ENCODE measurements at places on chromosomes 1 and 21.

DNA sequence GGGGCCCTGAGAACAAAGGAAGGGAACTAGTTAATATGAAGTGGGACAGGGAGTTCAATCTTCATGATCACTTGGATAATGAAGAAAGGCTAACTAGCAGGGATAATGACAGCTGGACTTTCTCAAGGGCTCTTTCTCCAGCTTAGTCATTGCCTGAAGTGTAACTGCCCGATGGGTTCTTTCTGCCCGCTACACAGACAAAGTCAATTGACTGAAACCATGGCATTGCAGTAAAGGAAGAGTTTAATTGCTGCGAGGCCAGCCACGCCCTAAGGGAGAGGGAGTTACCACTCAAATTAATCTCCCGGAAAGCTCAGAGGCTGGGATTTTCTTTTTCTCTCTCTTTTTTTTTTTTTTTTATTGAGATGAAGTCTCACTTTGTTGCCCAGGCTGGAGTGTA lies 16.6 kb upstream of the SLC2A5 start:
- H3K27ac ChIP-seq: no peak overlapping the region
- H3K4me1 ChIP-seq: peaks cover 24% of the 10 kb centered on the region
- no peak overlapping the region for H3K4me3 ChIP-seq

- no peak overlapping the region for H3K4me3 ChIP-seq
- H3K27ac ChIP-seq: no peak overlapping the region
- ATAC-seq: no peak
Observed at GRCh38 chr1:22714455-22714854, 3.8 kb downstream of the EPHB2 start.

DNA sequence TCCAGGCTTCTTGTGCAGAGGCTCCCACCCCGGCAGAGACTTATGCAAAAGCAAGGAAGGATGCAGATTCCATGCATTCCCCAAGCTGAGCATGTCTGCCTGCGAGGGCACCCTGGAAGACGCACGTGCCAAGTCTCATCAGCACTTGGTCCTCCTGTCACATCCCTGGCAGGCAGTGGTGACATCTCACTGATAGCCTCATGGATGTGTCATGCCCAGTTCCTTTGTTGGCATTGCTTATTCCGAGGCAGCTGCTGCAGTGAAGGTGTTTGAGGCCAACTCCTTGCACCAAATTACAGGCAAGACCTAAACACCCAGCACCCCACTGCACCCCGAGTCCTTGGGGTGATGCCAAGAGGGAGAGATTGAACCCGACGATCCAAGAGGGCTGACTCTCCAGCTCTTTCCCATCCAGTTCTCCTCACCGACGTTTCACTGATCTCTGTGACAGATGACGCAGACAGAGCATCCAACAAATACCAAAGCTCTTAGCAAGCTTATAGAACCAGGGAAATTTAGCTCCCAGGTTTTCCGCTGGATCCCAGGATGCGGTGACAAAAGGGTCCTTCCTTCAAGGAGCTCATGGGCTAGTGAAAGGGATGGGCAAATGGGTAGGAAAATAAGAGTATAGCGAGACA lies 611.1 kb downstream of the AJAP1 start:
- peaks cover 13% of the 10 kb centered on the region for H3K27me3 ChIP-seq
- H3K27ac ChIP-seq: no peak overlapping the region
- no peaks in the 10 kb centered on the region for H3K4me1 ChIP-seq
- no peak overlapping the region for H3K4me3 ChIP-seq
- ATAC-seq: no peak

- peaks cover 65% of the 10 kb centered on the region for H3K36me3 ChIP-seq
- no peaks in the 10 kb centered on the region for H3K27me3 ChIP-seq
- H3K4me3 ChIP-seq: no peak overlapping the region
- no peaks in the 10 kb centered on the region for H3K4me1 ChIP-seq
- H3K27ac ChIP-seq: no peak overlapping the region
Observed at GRCh38 chr1:93567255-93567918, 114.2 kb downstream of the BCAR3 start.

DNA sequence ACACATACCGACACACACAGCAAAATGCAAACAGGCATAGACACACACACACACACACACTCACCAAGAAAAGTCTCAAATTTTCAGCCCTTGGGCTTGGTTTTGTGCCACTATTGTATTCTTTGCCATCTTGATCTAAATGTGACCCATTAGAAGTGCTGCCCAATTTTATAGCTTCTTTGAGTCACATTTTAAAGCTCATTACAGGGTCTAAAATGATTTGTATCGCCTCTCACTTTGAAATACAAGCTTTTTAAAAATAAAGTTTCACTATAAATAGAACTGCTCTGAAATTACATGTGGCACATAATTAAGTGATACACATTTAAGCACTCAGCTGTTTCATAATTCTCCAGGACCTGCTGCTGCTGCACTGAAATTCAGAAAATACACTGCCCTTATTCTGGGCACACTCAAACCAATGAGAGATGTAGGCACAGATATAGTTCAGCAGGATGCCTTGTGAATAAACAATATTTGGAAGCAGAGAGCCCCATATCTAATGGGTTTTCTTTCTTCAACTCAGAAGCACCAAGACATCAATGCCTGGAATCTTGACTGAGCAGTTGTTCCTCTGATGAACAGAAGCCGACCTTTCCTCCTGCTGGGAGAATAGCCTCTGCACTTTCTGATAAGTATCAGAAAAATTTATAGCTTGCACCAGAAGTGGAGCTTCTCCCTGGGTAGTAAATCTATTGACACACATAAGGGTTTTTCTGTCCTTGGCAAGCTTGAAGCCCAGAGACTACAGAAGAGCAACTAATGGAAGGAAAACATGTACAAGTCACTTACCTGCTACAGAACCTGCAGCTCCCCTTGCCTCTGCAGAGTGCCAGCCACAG lies 37.0 kb upstream of the PLPPR4 start:
- peak; percentile 44 for ATAC-seq
- H3K36me3 ChIP-seq: no peaks in the 10 kb centered on the region
- peaks cover 8% of the 10 kb centered on the region for H3K4me1 ChIP-seq
- no peak overlapping the region for H3K4me3 ChIP-seq

GRCh38 chr1:3611170-3612019 lies at the start of gene MEGF6:
Gene MEGF6 (minus strand): TSS chr1:3611508. CDS start chr1:3611268, 240 bp downstream.
- no peaks in the 10 kb centered on the region for H3K36me3 ChIP-seq
- peaks cover 74% of the 10 kb centered on the region for H3K27me3 ChIP-seq
- H3K4me3 ChIP-seq: peak within 1 kb of the TSS; percentile 73
- peak; percentile 38 for ATAC-seq

GRCh38 chr1:6351480-6352137 lies 42.0 kb downstream of the ACOT7 start:
- no peaks in the 10 kb centered on the region for H3K27me3 ChIP-seq
- H3K4me1 ChIP-seq: peaks cover 8% of the 10 kb centered on the region
- no peak for ATAC-seq

DNA sequence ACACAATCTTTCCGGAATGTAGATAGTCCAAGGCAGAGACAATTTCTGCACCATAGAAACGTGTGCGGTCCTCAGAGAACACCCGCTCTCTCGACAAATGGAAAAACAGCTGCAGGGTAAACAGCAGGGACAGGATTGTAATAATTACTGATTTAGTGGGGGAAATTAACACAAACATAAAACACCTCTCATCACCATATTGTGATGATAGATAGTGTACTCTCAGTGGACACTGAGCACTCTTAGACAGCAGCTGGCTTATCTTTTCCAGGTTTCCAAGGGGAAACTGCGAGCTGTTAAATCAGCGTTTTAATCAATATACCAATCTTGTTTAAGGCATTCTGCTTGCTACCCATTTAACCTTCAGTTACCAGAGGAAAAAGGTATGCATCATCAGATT lies 277.1 kb downstream of the AKT3 start:
- peaks cover 50% of the 10 kb centered on the region for H3K36me3 ChIP-seq
- no peak overlapping the region for H3K27ac ChIP-seq
- ATAC-seq: no peak
- peaks cover 11% of the 10 kb centered on the region for H3K4me1 ChIP-seq
